ENCODE measurements at places on chromosomes 16 and 17. TPM values are rescaled to one million over a fixed set of nuclear protein-coding genes. Genes with fewer than 3 reads are reported as not detected.

DNA sequence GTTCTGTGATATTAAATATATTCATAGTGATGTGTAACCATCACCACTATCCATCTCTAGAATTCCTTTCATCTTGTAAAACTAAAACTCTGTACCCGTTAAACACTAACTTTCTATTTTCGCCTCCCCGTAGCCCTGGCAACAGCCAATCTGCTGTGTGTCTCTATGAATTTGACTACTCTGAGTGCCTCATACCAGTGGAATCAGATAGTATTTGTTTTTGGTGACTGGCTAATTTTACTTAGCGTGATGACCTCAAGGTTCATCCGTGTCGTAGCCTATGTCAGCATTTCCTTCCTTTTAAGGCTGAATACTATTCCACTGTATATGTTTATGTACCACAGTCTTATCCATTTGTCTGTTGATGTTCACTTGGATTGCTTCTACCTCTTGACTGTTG lies 18.2 kb downstream of the CHD9 start:
- peaks cover 29% of the 10 kb centered on the region for H3K36me3 ChIP-seq
- no peak for DNase-seq
- no peak overlapping the region for H3K27ac ChIP-seq
- H3K27me3 ChIP-seq = no peaks in the 10 kb centered on the region

DNA sequence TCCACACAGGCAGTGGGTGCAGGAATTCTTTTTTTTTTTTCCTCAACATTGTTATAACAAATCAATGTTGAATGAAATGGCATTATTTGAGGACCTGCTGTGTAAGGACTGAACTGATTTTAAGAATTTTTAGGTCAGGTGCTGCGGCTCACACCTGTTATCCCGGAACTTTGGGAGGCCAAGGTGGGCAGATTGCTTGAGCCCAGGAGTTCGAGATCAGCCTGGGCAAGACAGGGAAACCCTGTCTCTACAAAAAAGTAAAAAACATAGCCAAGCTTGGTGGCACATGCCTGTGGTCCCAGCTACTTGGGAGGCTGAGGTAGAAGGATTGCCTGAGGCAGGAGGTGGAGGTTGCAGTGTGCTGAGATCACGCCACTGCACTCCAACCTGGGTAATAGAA lies 12.4 kb downstream of the MPRIP start:
- no peaks in the 10 kb centered on the region for H3K27me3 ChIP-seq
- DNase-seq = no peak
- no peak overlapping the region for H3K4me3 ChIP-seq
- no peak overlapping the region for H3K27ac ChIP-seq

GRCh38 chr17:14845591-14846281 lies 419.4 kb downstream of the PMP22 start:
- H3K4me1 ChIP-seq = peaks cover 25% of the 10 kb centered on the region
- no peaks in the 10 kb centered on the region for H3K27me3 ChIP-seq
- no peaks in the 10 kb centered on the region for H3K36me3 ChIP-seq
- DNase-seq = peak; percentile 95
- H3K27ac ChIP-seq = peak overlapping the region; percentile 37

- H3K4me3 ChIP-seq = no peak overlapping the region
- H3K4me1 ChIP-seq = no peaks in the 10 kb centered on the region
- DNase-seq = no peak
- H3K27me3 ChIP-seq = peaks cover 63% of the 10 kb centered on the region
- no peak overlapping the region for H3K27ac ChIP-seq
Measured at GRCh38 chr17:58250344-58251011, 12.1 kb downstream of the LPO start.

DNA sequence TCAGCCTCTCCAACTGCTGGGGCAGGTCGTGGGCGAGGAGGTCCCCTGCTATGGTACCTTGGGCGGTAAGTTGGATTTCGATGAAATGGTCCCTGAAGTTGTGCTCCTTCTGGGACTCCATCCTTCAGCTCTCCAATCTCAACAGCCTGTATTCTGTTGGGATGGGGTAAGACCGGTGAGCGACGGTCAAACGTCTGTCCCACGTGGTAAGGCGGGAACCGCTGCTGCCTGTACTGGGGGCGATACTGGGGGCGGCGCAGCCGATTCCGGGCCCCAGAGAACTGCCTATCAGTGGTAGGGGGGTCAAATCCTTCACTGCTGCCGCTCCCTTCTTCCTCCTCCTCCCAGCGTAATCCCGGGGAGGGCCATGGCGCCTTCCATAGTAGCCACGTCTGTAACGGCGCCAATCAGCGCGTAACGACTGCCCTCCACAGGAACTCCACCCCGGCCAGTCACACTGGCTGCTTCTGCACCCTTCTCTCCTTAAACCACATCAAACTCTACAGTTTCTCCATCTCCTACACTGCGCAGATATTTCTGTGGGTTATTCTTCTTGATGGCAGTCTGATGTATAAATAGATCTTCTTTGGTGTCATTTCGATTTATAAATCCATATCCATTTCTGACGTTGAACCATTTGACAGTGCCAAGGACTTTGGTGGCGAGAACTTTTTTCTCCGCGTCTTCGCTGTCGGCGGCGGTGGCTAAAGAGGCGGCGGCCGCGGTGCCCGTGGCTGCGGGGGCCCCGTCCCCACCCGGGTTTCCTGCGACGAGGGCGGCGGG lies 41.1 kb downstream of the AHSP start:
- no peaks in the 10 kb centered on the region for H3K4me1 ChIP-seq
- H3K36me3 ChIP-seq = no peaks in the 10 kb centered on the region
- no peak overlapping the region for H3K4me3 ChIP-seq
- no peak overlapping the region for H3K27ac ChIP-seq
- no peak for DNase-seq

- H3K4me3 ChIP-seq = no peak overlapping the region
- H3K36me3 ChIP-seq = no peaks in the 10 kb centered on the region
- no peak overlapping the region for H3K27ac ChIP-seq
- no peaks in the 10 kb centered on the region for H3K4me1 ChIP-seq
Measured at GRCh38 chr17:71914042-71914441, 206.8 kb upstream of the SOX9 start.

- no peak overlapping the region for H3K27ac ChIP-seq
- no peaks in the 10 kb centered on the region for H3K36me3 ChIP-seq
- no peaks in the 10 kb centered on the region for H3K4me1 ChIP-seq
Measured at GRCh38 chr17:45812102-45812501, 28.0 kb downstream of the CRHR1 start.

DNA sequence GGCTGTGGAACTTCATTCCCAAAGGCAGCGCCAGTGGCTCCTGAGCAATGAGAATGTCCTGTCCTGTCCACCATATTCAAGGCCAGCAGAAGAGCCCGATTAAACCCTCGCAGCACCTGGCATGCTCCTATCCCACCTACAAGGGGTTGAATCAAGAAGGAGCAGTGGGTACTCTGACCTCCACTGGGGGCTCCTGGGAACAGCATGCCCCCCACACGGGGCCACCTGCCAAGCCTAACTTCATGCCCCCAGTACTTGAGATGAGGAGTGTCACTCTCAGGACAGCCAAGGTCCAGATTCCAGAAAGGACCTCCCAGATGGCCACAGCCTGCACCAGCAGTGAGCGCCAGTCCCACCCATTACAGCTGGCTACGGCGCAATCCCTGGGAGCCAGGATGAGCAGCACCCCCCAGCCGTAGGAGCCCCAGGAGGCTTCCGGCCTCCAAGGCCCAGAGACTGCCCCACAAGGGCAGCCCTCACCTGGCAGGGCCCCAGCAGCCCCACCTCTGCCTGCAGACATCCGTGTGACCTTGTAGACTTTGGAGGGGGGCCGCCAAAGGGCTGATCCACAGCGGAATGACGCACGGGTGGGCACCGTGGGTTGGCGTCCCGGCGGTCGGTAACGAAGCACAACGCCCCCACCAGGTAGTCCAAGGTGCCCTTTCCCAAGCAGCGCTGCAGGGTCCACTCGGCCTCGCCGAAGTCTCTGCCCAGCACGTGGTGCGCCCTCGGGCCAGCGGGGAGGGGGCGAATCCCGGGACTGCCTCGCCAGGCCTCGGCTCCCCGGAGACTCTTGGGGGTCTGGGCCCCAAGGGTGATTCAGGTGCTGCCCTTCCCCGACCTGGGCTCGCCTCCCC lies 1.0 kb upstream of the MPDU1 start:
- DNase-seq = no peak
- H3K36me3 ChIP-seq = peaks cover 54% of the 10 kb centered on the region
- H3K27ac ChIP-seq = peak overlapping the region; percentile 100
- peak overlapping the region; percentile 93 for H3K4me3 ChIP-seq
- no peaks in the 10 kb centered on the region for H3K27me3 ChIP-seq

Gene TEX19
- total RNA-seq = not detected

Gene HASPIN
- total RNA-seq = 6.4 TPM

GRCh38 chr16:51875834-51876600 lies 670.9 kb downstream of the TOX3 start:
- H3K36me3 ChIP-seq = no peaks in the 10 kb centered on the region
- no peaks in the 10 kb centered on the region for H3K27me3 ChIP-seq
- H3K4me1 ChIP-seq = peaks cover 21% of the 10 kb centered on the region
- DNase-seq = peak; percentile 25
- no peak overlapping the region for H3K27ac ChIP-seq

DNA sequence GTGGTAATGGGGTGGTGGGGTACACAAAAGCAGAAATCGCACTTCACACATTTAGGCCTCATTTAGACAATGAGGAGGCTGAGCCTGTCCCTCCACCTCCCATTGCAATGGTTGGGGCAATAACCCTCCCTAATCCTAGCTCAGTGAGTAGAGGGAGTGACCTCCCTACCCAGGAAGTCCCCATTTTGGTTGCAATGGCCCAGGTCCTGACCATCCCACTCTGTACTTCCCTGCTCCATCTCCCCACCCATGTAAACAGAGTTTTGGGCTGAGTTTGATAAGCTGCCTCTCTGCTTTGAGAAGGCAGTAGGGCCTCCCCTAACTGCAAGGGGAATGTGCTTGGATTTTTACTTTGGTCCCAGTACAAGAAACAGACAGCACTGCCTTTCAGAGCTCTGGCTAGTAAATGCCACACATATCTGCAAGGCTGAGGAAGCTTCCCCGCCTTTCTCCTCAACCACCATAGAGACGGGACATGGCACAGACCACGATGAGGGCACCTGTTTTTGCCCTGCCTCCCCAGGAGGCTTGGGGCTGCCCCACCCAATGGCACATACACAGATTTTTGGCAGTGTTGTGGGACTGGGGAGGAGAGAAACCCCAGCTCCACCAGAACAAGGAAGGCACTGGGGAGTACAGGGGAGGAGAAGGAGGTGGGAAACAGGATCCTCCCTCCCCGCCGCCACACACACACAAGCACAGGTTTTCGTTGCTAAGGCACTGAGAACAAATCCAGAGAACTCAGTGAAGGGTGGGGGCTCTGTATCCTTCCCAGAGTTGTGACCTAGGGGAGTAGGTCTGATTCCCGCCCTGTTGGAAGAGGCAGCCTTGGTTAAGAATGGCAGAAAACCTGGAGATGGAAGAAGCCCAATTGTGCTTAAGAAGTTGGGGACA lies 7.3 kb downstream of the VAT1 start:
- peaks cover 20% of the 10 kb centered on the region for H3K4me1 ChIP-seq
- no peak overlapping the region for H3K4me3 ChIP-seq
- no peak for DNase-seq
- peak overlapping the region; percentile 66 for H3K27ac ChIP-seq
- H3K36me3 ChIP-seq = peaks cover 42% of the 10 kb centered on the region
- H3K27me3 ChIP-seq = no peaks in the 10 kb centered on the region
